ENCODE measurements at places on chromosomes 16 and 17.

GRCh38 chr17:39653662-39654331 lies 11.4 kb upstream of the TCAP start:
- DNase-seq, result peak; percentile 70

DNA sequence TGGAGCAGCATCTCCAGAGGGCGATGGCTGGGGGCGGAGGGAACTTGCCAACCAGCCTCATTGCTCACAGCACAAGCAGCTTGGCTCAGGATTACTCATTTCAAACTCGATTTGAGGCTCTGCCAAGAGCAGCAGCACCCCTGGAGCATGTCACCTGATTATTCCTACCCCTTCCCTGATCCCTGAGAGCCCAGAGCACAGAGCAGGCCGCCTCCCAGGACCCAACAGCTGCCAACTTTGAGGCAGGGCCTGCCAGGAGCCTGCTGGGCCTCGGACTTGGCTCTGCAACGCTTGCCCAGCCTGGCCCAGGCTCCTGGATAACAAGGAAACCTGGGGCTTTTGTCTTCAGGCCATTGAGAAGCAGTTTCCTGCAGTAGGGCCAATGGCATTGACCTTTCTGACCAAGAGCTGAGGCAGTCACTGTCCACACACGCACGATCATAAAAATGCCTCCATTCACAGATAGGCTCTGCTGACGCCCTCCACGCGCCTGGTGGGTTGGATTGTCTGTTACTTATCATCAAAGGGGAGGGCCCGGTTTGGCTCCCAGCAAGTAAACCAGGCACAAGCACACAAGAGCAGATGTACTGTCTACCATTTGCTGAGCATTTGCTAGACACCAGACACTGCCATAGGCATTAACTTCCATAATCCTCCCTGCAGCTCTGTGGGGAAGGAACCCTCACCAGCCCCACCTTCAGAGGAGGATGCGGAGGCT lies 406.6 kb upstream of the EEF2KMT start:
- no peak for DNase-seq

DNA sequence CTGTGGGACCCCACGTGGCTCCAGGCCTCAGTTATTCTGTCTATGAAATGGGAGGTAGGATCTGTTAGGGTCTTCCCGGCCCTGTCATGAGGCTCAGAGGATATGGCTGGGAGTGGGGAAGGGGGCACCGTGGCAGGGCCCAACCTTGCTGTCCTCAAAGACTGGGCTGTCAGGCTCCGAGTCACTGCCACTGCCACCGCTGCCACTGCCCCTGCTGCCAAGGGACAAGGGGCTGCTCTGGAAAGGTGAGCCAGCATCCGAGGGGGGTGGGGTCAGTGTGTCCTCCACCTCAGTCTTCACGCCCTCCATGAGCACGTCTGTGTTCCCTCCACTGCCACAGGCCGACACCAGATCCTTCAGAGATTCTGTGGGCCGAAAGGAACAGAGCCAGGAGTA lies 19.2 kb downstream of the SREBF1 start:
- no peak for DNase-seq

GRCh38 chr17:38579934-38580333 lies 25.8 kb downstream of the SRCIN1 start:
- DNase-seq, result no peak

DNA sequence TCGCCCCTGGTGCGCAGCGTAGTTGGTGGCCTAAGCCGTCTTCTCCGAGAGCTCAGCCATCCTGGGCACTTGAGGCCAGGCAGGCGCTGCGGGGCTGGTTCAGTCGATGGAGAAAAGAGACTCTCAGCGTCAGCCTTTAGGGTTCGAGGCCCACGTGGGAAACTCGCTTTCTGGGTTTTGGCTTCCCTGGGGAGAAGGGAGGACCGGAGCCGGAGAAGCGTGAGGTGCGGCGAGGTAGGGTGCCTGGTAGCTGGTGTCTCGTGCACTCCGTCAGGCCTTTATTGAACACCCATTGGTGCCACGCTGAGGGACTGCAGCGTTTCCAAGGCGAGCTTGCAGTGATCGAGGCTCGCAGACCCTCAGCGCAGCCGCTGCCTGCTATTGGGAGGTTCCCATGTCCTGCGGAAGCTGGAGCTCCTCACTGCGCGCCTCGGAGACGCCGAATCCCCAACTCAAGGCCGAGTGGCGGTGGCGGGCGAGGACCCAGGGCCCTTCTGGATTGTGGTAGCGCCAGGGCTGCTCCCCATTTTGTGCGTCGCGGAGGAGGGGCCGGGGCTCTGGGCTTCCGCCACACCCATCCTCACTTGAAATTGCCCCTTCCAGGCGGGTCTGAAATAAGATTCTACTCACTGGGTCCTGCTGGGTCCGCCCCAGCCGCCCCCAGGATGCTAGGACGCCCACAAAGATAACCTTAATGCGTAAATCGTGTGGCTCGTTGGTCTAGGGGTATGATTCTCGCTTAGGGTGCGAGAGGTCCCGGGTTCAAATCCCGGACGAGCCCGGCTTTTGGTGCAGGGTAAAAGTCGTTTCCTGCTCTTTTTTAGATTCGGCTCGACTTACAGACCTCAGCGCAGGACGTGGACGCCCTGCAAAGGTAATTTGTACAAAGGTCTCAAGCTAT lies 1.2 kb downstream of the OR1F1 start:
- peak; percentile 75 for DNase-seq

DNA sequence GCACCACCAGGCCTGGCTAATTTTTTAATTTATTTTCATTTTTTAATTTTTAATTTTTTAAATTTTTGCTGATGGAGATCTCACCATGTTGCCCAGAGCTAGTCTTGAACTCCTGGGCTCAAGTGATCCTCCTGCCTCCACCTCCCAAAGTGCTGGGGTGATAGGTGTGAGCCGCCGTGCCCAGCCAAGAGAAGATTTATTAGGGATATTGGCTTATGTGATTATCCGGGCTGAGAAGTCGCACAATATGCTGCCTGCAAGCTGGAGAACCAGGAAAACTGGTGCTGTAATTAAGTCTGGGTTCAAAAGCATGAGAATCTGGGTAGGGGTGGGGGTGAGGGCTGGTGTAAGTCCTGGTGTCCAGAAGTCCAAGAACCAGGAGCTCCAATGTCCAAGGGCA lies 2.5 kb upstream of the C16orf90 start:
- DNase-seq, result no peak

GRCh38 chr17:76138234-76138895 lies 2.7 kb downstream of the FOXJ1 start:
- DNase-seq, result no peak

DNA sequence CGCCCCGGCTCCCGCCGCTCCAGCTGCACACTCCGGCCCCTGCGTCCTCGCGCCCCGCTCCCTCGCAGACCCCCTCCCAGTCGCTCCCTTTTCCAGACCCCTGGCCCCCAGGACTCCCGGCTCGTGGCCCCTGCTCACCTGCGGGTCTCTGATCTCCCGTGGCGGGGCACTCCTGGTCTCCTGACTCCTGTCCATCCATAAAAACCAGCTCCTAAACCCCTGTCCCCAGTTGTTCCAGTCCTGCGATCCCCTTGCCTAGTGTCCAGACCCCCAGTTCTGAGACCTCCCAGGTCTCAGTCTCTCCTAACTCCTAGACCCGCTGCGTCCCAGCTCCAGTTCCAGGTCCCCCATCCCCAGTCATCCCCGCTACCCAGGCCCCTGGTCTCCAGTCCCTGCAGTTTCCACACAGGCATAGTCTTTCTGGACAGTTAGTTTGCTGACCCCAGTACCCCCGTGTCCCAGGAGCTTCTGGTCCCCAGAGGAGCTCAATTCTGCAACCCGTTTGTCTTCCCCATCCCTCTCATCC lies 379 bp downstream of the SNX29 start:
- no peak for DNase-seq

All from stimulated activated CD4-positive, alpha-beta T cell treated with anti-CD3 and anti-CD28 coated beads, TNF-alpha, amount 100 ng/mL, for 24 hours (primary cell).